COLO829 (cell line): ENCODE measurements at places on chromosomes 1 and 21.
A peak's percentile ranks its signal among the peaks of the same experiment; 100 is the strongest.

- peak; percentile 49 for DNase-seq
These were observed 15.4 kb upstream of the PHACTR4 start for GRCh38 chr1:28354121-28354520.

GRCh38 chr1:7042322-7043190 is 257.3 kb downstream of the CAMTA1 start:
- peak; percentile 64 for DNase-seq

GRCh38 chr1:90274376-90274775 is 279.5 kb downstream of the ZNF326 start:
- DNase-seq = peak; percentile 17

GRCh38 chr1:116001739-116002487 is 25.6 kb downstream of the SLC22A15 start:
- no peak for DNase-seq

- DNase-seq = no peak
These were observed 24.7 kb upstream of the DMRTA2 start for GRCh38 chr1:50447961-50448360.

- no peak for DNase-seq
These were observed 49.5 kb upstream of the ACOT11 start for GRCh38 chr1:54498383-54499096.

DNA sequence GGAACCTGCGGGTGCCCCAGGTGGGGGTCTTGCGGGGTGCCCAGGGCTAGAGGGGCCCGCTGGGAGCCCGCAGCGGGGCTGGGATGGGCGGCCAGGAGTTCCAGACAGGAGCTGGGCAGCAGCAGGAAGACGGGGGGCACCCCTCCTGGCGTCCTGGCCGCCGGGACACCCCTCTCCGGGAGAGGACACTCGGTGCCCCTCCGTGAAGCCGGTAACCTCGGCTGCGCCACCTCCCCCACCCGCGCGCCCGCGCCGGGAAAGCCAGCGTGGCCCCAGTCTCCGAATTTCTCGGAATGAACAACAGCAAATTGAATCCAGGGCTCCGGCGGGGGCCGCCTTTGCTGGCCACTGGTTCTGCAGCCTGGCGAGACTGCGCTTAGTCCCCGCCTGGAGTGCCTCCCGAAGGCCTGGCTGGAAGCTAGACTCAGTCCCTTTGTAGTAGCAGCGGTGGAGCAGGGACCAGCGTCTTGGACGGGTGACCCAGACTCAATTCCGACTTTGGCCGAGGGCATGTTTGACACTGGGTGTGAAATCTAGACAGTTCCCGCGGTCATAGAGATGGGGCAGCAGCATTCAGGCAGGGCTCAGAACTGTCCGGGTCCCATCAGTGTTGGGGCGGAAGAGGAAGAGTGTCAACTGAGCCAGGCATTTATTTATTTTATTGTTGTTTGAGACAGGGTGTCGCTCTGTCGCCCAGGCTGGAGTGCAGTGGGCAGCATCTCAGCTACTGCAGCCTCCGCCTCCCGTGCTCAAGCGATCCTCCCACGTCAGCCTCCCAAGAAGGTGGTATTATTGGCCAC is 773 bp downstream of the IFNGR2 start:
- DNase-seq = no peak

DNA sequence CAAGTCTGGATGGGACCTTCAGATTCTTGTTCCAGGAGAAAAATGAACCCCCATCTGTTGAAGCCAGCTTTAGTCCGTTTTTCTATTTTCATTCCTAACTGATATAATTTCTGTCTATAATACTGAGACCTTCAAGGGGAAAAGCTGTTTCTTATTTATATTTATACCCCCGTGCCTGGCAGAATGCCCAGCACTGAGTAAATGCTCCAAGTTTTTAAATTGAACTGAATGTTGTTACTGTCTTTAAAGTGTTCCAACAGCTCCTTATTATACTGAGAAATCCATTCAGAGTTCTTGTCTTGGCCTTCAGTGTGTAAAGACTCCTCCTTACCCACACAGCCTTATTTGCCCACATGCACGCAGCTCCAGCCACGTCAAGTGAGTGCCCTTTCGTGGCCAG is 178.6 kb upstream of the HMGB4 start:
- DNase-seq = no peak

DNA sequence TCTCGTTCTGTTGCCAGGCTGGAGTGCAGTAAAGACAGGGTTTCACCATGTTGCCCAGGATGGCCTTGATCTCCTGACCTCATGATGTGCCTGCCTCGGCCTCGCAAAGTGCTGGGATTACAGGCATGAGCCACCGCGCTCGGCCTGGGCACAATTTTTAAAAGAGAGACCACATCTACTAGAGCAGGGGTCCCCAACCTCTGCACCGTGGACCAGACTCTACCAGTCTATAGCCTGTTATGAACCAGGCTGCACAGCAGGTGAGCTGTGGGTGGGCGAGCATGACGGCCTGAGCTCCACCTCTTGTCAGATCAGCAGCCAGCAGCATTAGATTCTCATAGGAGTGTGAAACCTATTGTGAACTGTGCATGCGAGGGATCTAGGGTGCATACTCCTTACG is 20.8 kb downstream of the TNNT2 start:
- no peak for DNase-seq

- no peak for DNase-seq
These were observed 9.4 kb downstream of the FCAMR start for GRCh38 chr1:206960676-206961386.

GRCh38 chr1:6127587-6128163 is 52.4 kb downstream of the CHD5 start:
- peak; percentile 95 for DNase-seq

DNA sequence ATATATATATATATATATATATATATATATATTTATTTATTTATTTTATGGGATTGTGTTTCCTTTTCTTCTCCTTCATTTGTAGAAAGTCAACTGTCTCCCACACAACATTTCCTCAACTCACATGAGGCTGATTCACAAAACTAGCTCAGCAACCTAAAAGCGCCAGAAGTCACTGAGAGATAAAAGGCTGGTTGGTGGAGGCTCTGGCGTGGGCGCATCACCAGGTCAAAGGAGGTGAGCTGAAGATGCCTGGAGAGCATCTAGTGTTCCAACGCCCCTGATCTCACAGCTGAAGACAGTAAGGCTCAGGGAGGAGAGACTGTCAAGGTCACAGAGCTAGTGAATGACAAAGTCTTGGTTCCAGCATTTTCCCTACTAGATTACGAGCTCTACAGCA is 78.0 kb downstream of the HLCS start:
- no peak for DNase-seq

DNA sequence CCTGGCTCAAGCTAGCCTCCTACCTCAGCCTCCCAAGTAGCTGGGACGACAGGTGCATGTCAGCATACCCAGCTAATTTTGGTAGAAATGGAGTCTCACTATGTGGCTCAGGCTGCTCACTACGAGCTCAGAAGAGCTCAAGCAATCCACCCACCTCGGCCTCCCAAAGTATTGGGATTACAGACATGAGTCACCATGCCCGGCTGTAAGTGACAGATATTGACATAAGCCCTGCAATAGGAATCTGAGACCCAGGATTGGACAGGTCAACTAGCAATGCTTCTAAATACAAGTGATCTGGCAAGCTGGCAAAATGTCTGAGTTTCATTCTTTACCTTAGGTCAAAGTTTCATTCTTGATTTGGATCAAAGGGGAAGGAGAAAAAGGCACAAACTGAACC is 40.5 kb upstream of the H6PD start:
- no peak for DNase-seq
